ENCODE measurements at places on chromosomes 2 and 18.
A peak's percentile ranks its signal among the peaks of the same experiment; 100 is the strongest.

DNA sequence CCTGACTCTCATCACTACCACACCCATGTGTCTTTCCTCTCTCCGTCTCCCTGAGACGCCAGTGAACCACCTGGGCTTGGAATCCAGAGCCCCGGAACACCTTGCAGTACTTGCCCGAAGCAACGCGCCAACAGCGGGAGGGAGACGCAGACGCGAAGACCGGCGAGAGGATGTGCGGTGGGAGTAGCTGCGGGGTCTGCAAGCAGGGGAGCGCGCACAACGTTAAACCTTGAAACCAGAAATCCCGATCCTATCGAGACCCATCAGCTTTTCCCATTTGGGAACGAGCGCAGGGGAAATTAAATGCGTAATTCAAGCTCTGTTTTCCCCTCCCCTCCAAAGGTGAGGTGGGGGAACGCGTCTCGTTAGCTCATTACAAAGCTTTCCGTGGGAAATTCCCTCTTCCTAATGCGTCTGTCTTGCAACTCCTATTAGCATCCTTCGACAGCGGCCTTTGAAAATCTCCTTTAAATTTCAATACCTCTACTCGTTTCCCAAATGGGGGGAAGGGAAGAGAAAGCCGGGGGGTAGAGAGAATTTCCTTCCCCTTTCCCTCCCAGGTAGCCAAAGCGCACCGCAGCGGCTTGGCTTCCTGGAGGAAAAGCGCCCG, 421 bp upstream of the CNTNAP5 start:
- DNase-seq = no peak

- no peak for DNase-seq
Observed at GRCh38 chr2:88680916-88681315, 10.6 kb upstream of the RPIA start.

GRCh38 chr18:21345840-21346239, 103.8 kb downstream of the GREB1L start:
- DNase-seq = no peak

DNA sequence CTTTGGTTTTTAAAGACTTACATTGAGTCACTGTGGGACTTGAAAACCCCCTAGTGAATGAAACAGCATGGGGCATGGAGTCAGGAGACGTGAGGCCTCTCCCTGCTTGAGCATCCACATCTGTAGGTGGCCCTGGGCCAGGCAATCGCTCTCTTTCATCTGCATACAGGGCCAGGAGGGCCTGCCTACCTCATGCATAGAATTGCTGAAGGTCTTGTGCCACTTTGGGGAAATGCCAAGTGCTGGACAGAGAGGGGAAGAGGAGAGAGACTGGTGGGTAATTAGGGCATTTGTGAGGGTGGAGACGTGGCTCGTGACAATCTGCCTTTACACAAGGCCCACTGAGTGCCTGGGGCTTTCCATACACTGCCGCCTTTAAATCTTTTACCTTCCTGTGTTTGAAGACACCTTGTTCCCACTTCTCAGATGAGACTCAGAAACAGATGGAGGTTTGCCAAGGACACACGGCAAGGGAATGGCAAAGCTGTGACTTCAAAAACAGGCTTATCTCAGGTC, 322.2 kb upstream of the HS6ST1 start:
- no peak for DNase-seq

GRCh38 chr2:140584471-140584870, 1546.3 kb downstream of the LRP1B start:
- no peak for DNase-seq

GRCh38 chr2:10951558-10952414, 40.1 kb downstream of the KCNF1 start:
- DNase-seq = no peak

- no peak for DNase-seq
Observed at GRCh38 chr2:236526455-236527158, 43.0 kb upstream of the ACKR3 start.

- DNase-seq = no peak
Observed at GRCh38 chr18:57918601-57919000, 115.5 kb upstream of the ATP8B1 start.

- no peak for DNase-seq
Observed at GRCh38 chr18:37935086-37935485, 369.5 kb upstream of the CELF4 start.

GRCh38 chr2:178047391-178047790, 25.2 kb downstream of the PDE11A start:
- DNase-seq = no peak

DNA sequence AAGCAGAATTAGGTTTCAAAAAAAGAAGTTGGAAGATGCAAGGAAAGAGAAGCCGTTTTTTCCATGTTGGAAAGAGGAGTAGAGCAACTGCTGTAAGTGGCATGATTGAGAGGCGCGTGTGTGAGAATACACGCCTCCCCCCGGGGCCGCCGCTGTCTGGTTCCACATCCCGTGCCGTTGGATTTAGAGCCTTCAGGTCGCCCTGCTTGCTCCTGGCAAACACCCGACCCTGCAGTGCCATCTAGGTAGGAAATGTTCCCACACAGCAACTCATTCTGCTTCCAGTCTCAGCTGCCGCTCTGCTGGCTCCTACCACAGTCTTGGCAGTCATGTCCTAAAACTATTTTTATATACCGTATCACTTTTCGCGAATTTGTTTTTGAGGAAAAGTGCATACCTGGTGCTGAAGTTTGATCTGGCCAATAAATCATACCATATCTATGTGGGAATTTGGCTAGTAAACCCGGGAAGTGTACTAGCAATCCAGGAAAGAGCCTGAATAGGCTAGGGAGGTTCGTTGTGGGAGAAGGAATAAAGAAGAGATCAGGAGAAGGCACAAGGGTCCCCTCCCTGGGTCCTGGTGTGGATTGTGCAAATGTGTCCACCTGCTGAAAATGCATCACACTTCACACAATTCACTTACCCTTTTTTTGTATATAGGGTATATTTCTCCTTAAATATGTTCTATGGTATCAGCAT, 372.7 kb downstream of the FBXO15 start:
- DNase-seq = no peak

GRCh38 chr2:150482667-150483400, 4.6 kb downstream of the RND3 start:
- no peak for DNase-seq

GRCh38 chr2:230043461-230043860, 25.3 kb downstream of the SLC16A14 start:
- DNase-seq = no peak

- DNase-seq = no peak
Observed at GRCh38 chr2:162219426-162219825, 23.8 kb downstream of the FAP start.

- no peak for DNase-seq
Observed at GRCh38 chr2:112812318-112813267, 24.0 kb downstream of the IL1B start.

DNA sequence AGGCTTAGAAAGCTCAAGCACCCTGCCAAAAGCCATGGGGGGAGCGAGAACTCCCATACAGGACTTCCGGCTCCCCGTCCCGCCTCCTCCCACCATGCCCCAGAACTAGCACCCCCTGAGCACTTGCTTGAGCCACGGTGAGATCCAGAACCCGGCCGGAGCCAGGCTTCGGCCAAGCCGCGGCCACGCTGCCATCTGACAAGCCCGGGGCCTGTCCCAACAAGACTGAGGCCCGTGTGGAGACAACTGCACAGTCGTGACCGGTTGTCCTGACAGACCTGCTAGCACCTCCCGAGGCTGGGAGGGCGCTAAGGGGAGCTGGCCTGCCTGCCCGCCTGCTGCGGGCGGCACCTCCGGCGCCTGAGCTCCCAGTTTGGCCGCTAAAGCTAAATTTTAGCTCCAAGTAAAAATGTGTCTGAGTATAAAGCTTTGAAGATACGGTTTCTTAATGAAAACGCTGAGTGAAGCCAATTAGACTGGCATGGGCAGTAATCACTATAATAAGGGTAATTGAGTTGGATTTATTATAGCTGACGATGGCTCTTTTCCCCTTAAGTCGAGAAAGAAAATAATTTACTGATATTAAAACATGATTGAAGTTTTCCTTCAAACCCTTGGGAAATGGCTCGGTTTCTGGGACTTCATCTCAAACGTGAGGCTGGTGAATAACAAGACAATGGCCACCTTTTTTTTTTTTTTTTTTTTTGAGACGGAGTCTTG, 78.3 kb upstream of the ODC1 start:
- DNase-seq = no peak

DNA sequence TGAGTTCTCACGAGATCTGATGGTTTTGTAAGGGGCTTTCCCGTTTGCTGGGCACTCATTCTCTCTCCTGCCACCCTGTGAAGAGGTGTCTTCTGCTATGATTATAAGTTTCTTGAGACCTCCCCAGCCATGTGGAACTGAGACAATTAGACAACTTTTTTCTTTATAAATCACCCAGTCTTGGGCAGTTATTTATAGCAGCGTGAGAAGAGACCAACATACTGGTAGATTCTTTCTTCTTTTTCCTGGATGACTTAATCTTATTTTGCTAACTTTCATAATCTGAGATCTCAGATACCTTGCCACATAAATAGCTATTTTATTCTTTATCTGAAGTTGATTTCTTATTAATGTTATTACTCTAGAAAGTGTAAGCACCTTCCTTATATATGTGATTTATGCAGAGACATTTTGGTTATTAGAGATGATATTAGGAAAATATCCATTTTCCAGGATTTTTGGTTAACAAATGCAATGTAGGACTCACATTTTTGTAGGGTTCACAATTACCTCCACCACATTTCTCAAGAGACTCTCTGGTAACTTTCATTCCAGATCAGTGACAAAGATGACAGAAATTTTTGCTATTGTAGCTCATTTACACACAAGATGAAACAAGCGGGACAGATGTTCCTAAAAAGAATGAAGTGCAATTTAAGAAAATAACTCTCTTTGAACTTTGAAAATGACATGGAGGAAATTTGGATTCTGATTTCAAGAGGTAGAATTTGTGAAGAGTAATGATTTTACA, 97.9 kb upstream of the RND3 start:
- DNase-seq = no peak

DNA sequence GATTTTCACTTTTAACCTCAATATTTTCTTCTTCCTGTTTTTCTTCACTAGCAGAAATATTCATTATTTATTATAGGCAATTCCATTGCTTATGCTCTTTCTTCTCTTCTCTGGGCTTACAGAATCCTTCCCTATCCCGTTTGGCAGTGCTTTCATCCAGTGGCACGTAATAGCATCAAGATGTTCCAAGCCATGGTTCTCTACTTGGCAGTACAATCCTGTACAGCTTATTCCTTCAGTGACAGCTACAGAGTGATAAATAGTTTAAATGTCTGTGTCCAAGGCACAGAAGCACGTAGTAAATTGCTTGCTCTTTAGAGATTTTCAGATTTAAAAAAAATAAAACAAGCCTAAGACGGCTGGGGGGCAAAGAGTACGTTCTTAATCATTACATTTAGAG, 1964.3 kb downstream of the SUCLG1 start:
- DNase-seq = no peak

DNA sequence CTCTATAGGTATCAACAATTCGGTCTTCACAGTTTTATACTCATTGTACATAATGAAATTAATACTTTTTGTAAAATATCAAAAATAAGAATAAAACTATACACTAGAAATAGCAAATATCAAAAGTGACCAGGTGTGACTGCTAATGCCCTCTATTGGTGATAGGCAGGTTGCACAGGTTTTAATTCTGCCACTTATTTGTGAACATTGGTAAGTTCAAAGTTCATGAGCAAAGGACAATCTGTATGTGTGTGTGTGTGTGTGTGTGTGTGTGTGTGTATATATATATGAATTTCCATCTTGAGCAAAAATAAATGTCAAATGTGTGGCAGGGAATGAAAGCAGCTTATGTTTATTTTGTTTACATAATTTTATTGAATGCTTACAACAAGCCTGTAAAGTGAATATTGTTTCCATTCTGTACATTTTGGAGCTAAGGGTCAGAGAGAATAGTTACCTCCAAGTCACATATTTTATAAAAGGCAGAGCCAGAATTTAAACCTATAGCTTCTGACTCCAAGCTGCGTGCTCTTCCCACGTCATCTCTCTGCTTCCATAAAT, 537.4 kb downstream of the CPS1 start:
- no peak for DNase-seq

- DNase-seq = peak; percentile 11
Observed at GRCh38 chr2:12005886-12006681, 259.7 kb downstream of the LPIN1 start.

GRCh38 chr2:217559084-217559483, 443.7 kb downstream of the TNS1 start:
- DNase-seq = no peak

GRCh38 chr2:57828221-57828620, 218.4 kb upstream of the VRK2 start:
- DNase-seq = no peak

- DNase-seq = no peak
Observed at GRCh38 chr18:13592246-13592645, 134.1 kb downstream of the FAM210A start.

GRCh38 chr2:71965530-71965929, 182.1 kb downstream of the CYP26B1 start:
- DNase-seq = no peak

DNA sequence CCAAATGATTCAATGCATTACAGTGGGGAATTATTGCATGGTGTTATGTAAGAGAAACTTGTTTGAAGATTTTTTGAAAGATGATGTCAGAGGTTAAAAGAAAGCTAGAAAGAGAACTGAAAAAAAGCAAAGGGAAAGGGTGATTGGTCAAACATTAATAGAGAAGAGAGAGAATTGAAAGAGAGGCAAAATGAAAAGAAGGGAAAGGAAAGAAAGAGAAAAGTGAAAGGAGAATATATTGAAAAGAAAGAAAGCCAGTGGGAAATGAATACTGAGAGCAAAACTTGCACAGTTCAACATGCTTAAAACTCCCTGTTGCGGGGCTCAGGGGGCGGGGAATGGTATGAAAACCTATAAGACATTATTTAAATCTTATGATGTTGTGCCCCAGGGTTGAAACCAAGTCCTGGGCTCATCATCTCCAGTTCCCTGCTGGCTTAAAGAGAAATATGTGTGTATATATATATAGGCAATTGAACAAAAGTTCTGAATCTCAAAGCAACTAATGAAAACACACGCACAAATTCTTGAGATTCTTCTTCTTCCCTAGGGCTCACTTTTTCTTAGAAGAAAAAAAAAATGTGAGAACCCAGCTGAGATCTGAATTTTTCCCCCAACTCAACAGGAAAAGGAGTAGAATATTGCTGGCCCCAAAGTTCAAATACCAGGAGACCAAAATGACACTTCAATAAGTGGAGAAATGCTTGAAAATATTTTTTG, 2045.9 kb upstream of the CELF4 start:
- no peak for DNase-seq

DNA sequence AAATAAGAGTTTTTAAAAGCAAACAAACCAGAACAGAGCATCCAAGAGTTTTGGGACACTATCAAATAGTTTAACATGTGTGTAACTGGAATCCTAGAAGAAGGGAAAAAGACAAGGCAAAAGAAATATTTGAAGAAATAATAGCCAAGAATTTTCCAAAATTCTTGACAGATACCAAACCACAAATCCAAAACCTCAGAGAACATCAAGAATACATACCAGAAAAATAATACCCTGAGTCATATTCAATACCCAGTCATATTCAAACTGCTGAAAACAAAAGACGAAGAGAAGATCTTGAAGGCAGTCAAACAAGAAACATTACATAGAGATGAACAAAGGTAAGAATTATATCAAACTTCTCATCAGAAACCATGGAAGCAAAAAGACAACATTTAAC, 22.9 kb downstream of the INO80C start:
- DNase-seq = no peak
